ENCODE measurements at places on chromosomes 5 and 9.

- no peak for DNase-seq
Measured at GRCh38 chr9:114275246-114276004, 47.5 kb upstream of the ORM1 start.

- DNase-seq: no peak
Measured at GRCh38 chr5:73922875-73923557, 297.0 kb downstream of the ARHGEF28 start.

DNA sequence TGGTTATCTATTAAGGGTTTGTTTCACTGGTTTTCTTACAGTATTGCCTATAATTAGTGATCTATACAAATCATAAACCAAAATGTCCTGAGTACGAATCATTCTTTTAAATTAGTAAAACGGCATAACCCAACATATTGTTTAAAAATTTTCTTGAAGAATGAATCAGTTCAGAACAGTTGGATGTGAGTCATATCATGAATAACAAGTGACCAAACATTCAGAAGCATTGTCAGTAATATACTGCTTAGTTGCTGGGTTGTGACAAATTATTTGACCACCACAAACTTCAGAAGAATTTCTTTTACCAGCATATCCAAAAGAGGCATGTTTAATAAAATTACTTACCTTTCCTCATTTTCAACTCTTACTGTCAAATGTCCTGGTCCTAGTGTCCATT lies 111.2 kb downstream of the UNC13B start:
- DNase-seq: no peak

GRCh38 chr9:7241694-7242093 lies 483.9 kb downstream of the KDM4C start:
- no peak for DNase-seq

DNA sequence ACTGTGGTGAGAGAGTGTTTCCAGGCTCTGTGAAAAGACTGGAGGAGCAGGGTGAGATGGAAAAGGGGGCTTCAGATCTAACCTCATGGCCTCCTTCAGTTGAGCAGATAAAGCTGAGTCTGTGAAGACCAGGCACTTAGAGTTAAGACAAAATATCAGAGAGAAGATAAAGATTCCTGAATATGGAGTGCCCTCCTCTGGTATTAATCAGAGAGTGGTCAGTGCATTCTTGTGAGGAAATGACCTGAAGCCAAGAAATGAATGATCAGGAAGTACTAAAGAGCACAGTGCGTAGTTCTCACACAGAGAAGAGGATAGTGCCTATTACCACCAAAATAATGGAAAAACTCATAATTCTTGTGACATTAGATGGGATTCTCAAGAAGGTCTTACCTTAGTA lies 1417.0 kb upstream of the ACO1 start:
- DNase-seq: no peak

DNA sequence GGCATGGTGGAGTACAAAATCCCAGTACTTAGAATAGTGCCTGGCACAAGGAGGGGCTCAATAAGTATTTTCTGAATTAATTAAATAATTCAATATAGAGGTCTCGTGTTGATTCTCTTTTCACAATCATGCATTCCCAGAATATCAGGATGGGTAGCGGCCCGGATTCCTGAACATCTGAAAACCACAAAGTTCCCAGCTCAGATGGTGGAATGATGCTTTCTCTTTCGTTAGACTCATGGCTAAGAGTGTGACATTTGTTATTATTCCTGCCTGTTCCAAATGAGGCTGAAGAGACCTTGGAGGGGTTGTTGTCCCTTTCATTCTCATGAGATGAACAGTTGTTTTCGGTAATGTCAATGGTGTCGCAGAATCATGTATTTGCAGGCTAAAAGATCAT lies 95.4 kb upstream of the LIFR start:
- no peak for DNase-seq

- no peak for DNase-seq
Measured at GRCh38 chr9:123453076-123453667, 97.2 kb downstream of the CRB2 start.

DNA sequence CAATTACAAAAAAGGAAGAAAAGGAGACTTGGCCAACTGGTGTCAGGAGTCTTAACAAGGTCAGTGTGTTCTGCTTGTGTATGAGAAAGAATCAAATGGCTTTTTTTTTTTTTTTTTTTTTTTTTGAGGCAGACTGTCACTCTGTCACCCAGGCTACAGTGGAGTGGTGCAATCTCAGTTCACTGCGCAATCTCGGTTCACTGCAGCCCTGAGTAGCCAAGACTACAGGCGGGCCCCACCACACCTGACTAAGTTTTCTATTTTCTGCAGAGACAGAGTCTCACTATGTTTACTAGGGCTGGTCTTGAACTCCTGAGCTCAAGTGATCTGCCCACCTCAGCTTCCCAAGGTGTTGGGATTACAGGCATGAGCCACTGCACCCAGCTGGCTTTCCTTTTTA lies 3.1 kb upstream of the IL7R start:
- no peak for DNase-seq

Measured in germinal center (tissue), 1 donor.